ENCODE measurements at places on chromosomes 12 and 14.

DNA sequence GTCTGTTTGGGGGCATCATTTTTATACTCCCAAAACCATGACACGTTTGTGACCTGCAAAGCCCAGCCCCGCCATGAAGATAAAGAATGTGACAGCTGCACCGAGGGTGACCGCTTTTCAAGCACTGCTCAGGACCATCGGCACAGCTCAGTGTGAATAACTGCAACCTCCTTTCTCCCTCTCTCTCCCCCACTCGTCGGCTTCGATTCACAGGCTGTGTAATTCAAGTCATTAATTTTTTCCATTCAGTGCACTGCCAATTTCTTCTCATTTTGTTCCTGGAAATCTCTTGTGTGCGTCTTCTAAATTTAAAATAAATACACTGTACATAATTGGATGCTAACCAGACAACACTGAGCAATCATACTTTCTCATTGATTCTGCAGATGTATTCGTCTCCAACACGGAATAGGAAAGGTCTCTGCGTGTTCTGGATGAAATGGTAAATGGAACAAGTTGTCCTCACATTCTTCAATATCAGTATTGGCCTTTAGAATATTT lies 260.8 kb downstream of the TTC8 start:
- peak; percentile 31 for DNase-seq

GRCh38 chr12:122421187-122421820 lies 1.2 kb downstream of the CLIP1 start:
- DNase-seq, result no peak

DNA sequence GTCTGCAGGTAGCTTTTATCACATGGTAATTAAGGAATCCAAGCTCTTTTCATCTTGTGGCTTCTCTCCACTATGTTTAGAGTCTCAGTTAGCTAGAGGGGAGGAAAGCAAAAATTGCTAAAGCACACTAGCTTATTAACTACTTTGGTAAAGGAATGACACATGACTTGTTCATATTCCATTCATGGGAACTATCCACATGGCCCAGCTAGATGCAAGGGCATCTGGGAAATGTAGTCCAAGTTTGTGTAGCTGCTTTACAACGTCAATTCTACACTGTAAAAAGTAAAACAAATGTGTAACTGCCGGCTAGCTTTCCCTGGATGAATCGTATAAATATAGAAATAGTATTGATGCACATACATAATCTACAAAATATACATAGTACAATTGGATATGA lies 244.5 kb upstream of the LRFN5 start:
- DNase-seq, result peak; percentile 15

GRCh38 chr12:88559199-88559598 lies 21.1 kb downstream of the KITLG start:
- no peak for DNase-seq

DNA sequence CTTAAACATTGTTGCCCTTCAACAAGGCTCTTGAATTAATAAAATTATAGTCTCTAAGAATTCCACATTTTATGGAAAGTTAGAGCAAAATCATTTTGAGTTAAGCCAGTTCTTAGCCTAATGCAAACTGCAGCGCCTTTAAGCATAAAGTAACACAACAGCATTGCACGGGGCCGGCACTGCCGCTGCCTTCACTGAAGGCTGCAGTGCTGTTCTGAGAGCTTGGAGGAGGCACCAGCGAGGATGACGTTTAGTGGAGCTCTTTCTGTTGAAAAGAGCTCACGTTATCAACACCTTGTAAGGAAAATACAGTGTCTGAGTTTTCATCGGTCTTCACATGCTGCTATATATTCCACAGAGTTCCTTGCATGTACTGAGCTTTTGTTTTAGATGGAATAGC lies 38.3 kb upstream of the DYNC1H1 start:
- no peak for DNase-seq

DNA sequence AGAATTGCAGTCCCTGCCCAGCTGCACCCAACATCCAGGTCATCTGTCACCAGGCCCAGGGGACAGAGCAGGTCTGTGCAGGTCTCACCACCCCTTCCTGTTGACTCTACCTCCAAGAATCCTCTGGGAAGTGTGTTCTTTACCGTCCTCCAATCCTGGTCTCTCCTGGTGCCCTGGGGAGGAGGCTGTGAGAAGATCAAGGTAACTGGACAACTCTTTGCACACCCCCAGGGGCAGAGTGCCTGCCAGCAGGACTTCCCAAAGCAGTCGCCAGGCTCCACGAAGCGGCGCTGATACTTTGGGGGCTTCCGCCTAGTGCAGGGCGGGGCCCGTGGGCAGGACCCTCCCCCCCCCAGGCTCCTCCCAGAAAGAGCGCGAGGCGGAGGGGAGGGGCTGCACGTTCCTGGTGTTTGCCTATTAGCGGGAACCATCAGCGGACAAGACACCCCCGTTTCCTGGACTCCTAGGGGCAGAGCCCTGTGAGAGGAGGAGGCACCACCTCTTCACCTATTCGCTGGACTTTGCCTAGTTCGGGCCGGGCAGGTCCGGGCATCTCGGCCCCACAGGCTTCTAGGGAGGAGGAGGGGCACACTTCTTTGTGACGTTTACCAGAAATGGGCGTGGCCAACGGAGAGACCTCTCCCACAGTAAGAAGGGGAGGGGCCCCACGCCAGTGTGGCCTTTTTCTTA lies 918.0 kb downstream of the AACS start:
- DNase-seq, result no peak

DNA sequence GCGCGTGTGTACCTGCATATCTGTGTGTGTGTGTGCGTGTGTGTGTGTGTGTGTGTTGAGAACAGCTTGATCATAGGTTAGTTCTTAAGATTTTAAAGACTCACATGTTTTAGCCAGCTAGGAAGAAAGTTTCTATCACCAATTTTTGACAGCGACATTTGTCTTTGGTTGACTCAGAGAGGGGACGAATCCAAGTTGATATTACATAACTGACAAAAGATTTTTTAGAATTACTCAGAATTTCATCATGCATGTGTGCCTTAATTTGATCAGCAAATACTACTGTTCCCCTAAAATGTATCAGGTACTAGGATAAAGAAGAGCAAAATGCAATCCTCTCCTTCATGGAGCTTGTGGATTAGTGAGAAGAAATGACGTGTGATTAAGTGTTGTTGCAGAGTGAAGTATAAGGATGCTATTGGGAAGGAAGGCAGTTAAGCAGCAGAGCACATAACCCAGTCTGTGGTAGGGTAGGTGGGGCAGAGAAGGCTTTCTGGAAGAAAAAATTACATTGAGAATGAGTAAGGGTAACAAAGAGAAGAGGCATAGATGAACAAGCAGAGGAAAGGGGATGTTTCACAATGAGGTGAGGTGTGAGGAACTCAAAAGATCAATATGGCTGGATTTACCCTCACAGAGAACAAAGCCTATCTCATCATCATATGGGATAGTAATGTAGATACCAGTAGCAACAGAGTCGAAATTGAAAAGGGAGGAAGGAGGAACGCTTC lies 77.5 kb downstream of the ELK3 start:
- DNase-seq, result no peak

- DNase-seq, result no peak
These were observed 233.5 kb downstream of the SLC2A13 start for GRCh38 chr12:39872425-39872824.

- DNase-seq, result no peak
These were observed 466.6 kb downstream of the FOXG1 start for GRCh38 chr14:29233188-29233587.

GRCh38 chr12:15782667-15783066 lies 6.5 kb downstream of the EPS8 start:
- DNase-seq, result no peak

GRCh38 chr12:50579757-50580267 lies 75.0 kb downstream of the DIP2B start:
- no peak for DNase-seq

GRCh38 chr12:26055087-26055486 lies 69.8 kb downstream of the BHLHE41 start:
- no peak for DNase-seq

DNA sequence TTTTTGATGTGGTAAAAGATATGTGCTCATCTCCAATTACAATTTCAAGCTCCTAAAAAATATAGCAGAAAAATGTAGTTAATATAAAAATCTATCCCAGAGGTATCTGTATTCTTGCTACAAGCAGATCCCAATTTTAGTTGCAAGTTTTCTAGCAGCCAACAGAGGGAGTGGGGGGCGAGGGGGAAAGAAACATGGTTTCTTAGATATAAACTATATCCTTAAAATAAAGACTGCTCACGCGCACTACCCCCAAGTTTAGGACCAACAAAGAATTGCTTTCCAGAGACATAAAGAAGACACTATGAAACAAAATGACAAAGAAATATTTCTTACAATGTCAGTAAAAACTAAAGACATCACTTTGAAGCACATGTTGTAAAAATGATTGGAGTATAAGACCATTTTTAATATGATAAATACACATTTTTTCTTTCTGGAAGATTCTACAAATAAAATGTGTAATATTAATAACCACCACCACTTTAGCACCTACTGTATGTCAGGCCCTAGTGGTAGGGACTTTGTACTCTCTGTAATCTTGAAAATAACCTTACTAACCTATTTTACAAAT lies 5.4 kb downstream of the MAGOHB start:
- no peak for DNase-seq

DNA sequence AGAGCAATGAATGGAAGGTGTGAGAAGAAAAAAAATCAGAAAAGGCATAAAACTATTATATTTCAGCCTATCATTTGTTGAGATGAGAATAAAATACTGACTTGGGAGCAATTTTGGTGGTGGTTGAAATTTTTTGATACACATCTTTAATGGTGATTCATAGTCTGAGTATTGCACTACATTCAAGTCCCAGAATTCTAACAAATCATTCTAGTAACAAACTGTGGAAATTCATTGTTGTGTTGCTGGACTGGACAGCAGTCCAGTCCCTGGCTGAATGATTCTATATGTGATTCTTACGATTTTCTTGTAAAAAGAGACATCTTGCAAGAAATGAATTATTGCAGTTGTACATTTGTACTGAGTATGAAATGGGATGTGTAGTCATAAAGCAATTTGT lies 268.6 kb downstream of the TRHDE start:
- no peak for DNase-seq

- no peak for DNase-seq
These were observed 67.7 kb downstream of the ZNF664 start for GRCh38 chr12:124040737-124041136.

DNA sequence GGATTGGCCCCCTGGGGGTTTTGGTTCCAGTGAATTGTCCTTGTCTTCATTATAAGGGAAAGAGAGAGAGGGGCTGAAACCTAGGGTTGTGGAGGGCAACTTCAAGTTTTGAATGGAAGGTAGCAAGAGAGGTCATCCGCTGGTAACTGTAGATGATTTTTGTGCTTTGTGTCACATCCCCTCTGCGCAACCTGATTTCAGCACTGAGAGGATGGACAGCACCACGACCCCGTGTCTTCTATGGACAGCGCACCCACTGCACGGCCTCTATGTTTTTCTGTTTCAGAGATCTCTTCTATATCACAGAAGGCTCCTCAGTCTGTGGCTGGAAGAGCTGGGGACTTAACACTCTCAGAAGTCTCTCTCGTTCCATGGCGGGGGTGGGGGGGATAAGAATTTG lies 127.0 kb upstream of the RPH3A start:
- DNase-seq, result peak; percentile 30

GRCh38 chr12:128969480-128970055 lies 116.3 kb downstream of the GLT1D1 start:
- peak; percentile 73 for DNase-seq

- DNase-seq, result no peak
These were observed 7.2 kb downstream of the HSP90AA1 start for GRCh38 chr14:102079700-102079979.

- DNase-seq, result no peak
These were observed 12.9 kb downstream of the TTC9 start for GRCh38 chr14:70654632-70655031.

DNA sequence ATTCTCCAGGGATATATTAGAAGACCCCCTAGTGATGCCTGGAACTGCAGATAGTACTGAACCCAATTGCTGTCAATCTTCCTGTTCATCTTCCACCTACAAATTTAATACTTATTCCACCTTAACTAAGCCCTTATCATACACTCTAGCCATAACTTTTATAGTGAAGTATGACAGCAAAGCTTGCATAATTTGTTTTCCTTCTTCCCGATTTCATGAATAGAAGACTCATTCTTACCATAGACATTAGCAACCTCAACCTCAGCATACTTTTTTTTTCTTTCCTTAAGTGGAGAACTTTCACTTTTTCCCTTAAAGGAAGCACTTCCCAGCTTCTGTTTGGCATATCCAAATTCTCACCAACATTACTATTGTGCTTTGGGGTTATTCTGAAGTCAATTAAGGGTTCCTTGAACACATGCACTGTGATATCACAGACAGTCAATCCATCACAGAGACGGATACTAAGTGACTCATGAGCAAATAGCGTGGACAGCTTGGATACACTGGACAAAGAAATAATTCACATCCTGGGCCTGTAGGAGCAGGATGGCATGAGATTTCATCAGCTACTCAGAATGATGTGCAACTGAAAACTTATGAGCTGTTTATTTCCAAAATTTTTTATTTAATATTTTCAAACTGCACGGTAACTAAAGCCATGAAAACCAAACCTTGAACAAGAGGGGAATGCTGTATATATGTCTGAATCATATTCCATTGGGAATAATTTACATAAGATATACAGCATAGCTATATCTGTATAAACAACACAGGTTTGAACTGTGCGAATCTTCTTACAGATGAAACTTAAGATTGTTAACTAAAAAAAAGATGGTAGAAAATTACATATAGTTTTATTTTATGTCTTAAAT lies 63.9 kb downstream of the SYT1 start:
- DNase-seq, result no peak

DNA sequence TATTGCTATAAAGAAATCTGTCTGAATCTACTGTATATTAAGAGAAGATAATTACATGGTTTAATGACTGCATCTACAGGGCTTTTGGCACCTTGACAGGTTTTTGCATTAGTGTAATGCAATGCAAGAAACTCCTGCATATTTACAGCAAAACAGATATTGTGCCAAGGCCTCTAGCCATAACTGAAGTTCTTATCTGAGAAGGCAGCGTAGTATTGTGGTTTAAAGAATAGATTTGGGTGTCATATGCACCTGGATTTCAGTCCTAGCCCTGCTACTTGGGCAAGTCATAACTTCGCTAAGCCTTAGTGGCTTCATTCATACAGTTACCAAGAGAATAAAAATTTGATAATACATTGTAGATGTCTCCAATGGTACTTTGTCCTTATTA lies 350.1 kb downstream of the CCDC91 start:
- no peak for DNase-seq

GRCh38 chr12:2084553-2085296 lies 31.9 kb downstream of the CACNA1C start:
- no peak for DNase-seq

- no peak for DNase-seq
These were observed 14.3 kb upstream of the DBX2 start for GRCh38 chr12:45065125-45065626.

GRCh38 chr12:9773216-9773877 lies 12.6 kb upstream of the CD69 start:
- DNase-seq, result no peak

GRCh38 chr12:71967211-71967610 lies 28.6 kb downstream of the TPH2 start:
- no peak for DNase-seq

- no peak for DNase-seq
These were observed 43.0 kb downstream of the CCNK start for GRCh38 chr14:99524091-99524661.

- no peak for DNase-seq
These were observed 77.9 kb downstream of the SPRING1 start for GRCh38 chr12:116659771-116660481.

Measured in SJCRH30 (cell line).